ENCODE measurements at places on chromosomes 3 and 15.
A peak's percentile ranks its signal among the peaks of the same experiment; 100 is the strongest.

DNA sequence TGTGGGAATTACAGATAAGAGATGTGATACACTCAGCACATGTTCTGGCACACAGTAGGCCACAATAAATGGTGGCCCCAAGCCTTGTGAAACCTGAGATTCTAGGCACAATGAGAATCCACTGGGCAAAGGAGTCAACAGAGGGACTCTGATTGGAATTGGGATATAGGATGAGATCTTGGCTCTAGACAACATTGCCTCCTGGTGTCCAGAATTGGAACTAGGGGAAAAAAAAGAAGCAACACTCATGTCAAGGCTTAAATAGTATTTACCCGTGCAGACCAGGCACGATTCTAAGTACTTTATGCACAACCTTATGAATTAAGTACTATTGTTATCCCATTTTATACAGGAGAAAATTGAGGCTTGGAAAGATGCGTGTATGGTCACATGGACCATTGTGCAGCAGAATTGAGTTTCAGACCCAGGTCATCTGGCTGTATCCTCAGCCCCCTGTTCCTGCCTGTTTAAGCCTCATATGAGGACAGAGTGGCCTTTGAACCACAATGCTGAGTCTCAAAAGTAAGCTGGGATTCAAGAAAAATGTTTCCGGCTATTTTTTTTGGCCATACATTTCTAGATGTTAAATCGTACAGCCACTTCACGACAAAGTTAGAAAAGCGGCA lies 124.8 kb downstream of the SV2B start:
- no peak for DNase-seq

DNA sequence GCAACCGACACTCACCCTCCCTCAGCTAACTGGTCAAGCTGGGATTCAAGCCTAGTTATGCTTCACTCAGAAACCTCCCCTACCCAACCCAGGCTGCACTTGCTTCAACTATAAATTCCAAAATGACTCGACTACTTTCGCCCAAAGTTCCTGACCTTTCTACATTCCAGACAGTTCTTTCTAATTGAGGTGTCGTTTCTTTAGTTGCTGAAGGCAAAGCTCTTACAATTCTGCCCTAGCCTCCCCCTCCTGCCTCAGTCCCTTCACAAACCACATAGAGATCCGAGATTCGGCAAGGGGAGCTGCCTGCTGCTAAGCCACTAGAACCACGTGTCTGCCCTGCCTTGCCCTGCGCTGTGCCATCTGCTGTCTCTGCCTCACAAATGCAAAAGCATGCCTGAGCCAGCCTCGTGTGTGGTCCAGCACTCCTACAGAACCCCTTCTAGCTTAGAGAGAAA lies 74.7 kb upstream of the SH3GL3 start:
- no peak for DNase-seq

DNA sequence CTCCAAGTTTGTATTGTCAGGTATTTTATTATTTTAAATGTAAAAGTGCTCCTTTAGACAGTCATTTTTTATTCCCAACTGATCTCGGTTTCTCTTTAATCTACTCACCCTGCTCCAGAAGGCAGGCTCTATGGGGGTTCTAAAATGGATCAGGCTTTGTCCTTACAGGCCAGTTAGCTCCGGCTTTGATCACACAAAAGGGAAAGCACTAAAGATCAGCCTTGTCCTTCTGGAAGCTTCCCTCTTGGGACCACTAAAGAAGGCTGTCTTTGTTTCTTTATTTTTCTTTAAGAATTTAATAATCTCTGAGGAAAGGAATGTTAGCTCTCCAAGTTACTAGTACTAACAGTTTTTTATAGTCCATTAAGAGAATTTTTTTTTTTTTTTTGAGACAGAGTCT lies 560.5 kb upstream of the ZNF717 start:
- no peak for DNase-seq

- DNase-seq = no peak
Measured at GRCh38 chr3:105140899-105141367, 225.8 kb upstream of the ALCAM start.

DNA sequence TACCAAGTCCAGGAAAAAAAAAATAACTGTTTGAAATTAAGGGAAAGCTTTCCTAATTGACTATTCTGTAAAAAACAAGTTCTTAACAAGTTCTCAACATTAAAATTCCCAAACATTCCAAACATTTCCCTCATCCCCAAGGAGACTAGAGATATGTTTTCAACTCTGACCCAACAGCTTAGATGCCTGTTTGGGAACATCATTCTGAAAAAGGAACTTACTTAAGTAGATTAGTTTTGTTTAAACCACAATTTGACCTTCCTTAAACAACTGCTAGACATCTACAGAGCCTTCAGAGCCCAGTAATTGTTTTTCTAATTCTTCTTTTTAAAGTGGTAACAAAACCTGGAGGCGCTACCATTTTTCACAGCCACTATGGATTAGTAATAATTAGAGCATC lies 12.8 kb downstream of the UBR1 start:
- no peak for DNase-seq

DNA sequence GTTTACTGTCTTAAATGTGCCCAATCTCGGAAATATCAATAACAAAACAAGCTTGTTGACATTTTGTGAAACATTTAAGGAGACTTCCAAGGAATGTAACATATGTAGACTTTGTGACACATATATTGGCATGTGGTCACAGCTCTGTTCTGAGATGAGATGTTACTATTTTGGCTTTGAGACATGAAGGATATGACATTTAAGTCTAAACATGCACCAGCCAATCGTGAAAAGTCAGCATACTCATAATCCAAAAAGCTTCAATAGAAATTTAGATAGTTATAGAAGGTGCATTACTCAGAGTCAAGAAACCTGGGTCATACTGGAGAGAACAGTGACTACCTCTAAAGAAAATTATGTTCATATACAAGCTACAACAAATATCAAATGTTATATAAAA lies 13.4 kb downstream of the COMMD2 start:
- no peak for DNase-seq

DNA sequence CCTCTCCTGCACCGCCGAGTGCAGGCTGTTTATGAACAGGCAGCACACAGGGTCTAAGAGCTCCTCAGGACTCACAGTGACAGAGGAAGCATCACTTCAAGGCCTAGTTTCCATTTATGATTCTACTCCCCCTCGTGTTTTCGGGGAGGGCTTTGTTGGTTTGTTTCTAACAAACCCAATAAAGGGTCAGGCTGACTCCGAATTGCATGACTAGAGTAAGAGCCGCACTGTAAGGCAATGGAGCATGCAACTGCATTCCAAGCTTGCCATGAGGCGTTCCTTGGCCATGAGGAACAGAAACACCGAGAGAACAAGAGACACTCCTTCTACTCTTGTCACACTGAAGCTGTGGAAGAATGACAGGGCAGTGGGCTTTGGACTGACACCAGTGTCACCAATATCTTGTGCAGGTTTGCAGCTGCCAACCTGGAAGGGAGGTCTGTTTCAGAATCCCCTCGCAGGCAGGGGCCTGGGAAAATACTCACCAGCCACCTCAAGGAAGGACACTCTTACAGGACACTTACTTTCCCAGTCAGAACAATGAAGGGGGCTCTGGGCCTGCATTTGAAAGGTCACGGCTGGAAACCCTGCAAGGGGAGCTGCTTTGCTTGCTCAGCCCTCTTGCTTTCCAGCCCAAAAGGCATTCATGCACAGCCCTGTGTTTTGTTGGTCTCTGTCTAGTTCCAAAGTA lies 96.8 kb downstream of the ADAMTS17 start:
- DNase-seq = no peak

DNA sequence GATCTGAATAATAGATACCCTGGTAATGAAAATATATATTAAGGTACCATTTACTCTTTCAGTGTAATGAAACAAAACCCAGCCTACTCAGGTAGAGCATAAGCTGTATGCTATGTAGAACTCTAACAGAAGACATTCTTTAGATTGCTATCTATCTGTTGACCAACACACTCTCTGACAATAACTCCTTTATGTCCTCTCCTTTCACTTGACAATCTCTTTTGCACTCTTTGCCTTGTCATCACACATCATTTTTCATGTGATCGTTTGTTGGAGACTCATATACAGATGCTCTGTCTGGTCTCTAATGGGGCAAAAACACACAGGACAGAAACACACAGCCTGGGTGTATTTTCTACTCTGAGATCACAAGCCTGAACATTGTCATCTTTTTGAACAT lies 35.4 kb upstream of the SUCLG2 start:
- DNase-seq = no peak

GRCh38 chr3:10376353-10376752 lies 55.4 kb upstream of the SEC13 start:
- DNase-seq = no peak

- no peak for DNase-seq
Measured at GRCh38 chr15:64521726-64522164, 61.4 kb downstream of the ZNF609 start.

- no peak for DNase-seq
Measured at GRCh38 chr3:73432023-73432705, 192.6 kb downstream of the PDZRN3 start.

- no peak for DNase-seq
Measured at GRCh38 chr15:71447328-71448250, 332.3 kb downstream of the THSD4 start.

GRCh38 chr3:123283657-123284398 lies 82.1 kb downstream of the SEC22A start:
- no peak for DNase-seq

GRCh38 chr3:160980740-160981139 lies 124.4 kb downstream of the B3GALNT1 start:
- DNase-seq = no peak

DNA sequence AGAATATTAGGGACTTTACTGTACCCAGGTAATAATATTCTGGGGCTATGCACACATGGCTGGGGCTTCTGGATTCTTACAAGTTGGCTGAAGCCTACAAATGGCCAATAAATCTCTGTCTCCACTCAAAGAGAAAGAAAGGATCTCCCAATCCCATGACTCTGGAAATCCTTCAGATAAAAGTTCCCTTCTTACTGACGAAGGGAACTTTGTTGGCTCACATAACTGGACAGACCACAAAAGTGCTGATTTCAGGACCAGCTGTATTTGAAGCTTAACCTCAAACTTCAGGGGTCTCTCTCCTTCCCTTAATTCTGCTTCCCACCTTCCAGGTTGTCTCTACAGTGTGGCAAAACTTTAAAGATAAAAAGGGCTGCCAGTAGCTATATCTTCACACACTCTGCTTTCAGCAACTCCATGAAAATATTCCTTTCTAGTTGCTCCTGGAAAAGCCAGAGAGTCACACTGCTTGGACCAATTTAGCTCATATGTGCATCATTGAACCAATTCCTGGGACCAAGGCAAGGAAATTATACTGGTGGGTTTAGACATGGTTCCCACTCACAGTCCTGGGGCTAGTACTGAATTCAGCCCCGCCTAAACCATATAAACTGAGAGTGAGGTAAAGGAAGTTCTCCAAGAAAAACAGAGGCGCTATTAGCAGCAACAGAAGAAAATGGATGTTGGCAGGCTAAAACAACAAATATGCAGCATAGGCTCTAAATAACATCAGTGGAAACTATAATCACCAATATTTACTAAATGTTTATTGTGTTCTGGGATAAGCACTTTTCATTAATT lies 290.0 kb upstream of the GADL1 start:
- DNase-seq = no peak

DNA sequence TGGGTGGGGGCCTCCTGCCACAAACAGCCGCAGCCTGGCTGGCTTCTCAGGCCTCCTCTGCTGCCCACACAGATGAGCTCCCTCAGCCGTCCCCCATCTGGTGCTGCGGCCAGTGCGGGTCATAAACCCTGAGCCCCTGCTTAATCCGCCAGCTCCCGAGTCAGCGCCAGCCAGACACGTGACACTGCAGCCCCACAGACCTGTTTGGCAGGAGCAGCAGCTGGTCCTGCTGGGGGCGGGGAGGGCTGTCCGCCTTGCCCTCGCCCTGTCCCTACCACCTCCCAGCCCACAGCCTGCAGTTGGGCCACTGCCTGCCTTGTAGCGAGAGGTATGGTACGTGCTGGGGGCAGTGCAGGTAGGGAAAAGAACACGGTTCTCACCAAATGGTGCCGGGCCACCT lies 86.2 kb downstream of the IQSEC1 start:
- DNase-seq = no peak

DNA sequence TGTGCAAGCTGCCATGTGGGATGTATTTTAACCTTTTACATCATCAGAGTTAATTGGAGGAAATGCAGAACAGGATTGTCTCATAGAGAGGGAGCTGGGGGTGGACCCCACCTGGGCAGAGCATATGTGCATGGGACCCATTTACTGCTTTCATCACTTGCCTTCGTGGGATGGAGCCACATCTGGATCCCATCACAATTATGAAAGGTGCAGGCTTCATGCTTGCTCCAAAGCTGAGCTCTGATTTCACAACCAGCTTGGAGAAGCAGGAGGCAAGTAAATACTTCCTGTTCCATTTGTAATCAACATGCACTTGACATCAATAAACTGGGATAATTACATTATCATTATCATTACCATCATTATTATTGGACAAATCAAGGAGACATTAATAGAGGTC lies 161.9 kb downstream of the ALDH1A2 start:
- DNase-seq = no peak

DNA sequence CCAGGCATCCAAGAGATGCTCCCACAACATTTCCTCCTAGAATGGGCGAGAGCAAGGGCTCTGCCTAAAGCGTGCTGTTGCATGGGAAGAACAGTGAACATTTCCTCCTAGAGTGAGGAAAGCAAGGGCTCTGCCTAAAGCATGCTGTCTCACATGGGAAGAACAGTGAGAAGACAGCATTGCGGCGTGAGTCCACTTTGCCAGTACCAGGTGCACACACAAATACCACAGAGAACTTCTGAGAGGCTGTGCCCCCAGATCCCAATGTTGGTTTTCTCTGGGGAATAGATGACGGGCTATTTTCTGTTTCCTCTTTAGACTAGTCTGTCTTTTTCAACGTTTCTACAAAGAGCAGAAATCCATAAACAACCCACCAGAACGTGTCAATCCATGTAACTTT lies 142.9 kb downstream of the LRRK1 start:
- DNase-seq = no peak

GRCh38 chr15:39427705-39428104 lies 153.2 kb upstream of the THBS1 start:
- DNase-seq = peak; percentile 58

GRCh38 chr3:10303785-10304184 lies 11.0 kb upstream of the GHRL start:
- DNase-seq = no peak

DNA sequence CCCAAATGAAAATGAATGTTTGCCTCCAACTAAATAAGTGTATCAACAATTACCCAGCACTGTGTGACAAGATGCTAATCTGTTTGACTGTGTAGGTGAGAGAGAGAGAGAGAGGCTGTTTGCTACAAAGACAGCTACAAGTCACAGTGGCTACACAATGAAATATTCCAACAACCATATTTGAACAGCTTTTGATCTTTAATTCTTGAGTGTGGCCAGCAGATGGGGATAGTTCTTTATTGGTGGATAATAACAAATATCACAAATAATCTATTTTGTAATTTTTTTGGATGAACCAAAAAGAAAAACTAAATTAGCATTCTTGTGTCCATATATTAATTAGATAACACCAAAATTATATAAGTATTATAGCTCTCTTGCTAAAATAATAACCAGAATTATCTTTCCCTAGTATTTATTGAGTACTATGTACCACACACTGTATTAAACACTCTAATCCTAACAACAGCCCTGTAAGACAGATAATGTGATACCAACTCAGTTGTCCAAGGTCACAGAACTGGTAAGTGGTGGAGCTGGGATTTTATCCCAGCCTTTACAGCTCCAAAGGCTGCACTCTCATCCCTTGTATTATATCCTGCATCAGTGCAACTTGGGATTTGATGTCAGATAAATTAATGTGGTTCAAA lies 61.9 kb upstream of the C3orf80 start:
- no peak for DNase-seq

Data from NK-92 treated with Interleukin-12 subunit alpha and Interleukin-12 subunit beta, amount 100 ng/mL, for 24 hours (cell line).